ENCODE measurements at places on chromosomes 6 and 20.

GRCh38 chr20:63568986-63569949 lies 4.8 kb downstream of the HELZ2 start:
- DNase-seq: no peak

GRCh38 chr6:4805553-4806336 lies 29.5 kb downstream of the CDYL start:
- DNase-seq: no peak

- DNase-seq: no peak
These were observed 45.8 kb downstream of the AHI1 start for GRCh38 chr6:135451617-135452190.

GRCh38 chr6:119012521-119012920 lies 65.9 kb downstream of the FAM184A start:
- DNase-seq: no peak

DNA sequence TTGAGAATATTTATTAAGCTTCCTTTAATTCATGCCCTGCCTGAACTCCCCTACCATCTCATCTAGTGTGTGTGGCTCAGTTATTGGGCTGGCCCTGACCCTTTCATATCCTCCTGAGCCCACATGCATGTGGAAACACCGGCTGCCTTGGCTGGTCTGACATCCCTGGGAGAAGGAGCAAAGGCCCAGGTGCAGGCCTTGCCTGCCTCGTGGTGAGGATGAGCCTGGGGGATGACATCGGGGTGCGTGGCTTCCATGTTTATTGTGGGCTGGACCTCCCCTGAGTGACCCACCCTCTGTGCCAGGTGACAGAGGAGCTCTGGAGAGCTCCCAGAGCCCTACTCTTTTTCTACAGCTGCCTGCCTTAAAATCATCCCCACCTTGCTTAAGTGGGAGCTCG lies 69.1 kb downstream of the FOXA2 start:
- DNase-seq: no peak

- no peak for DNase-seq
These were observed 2.3 kb upstream of the RAMACL start for GRCh38 chr6:166588691-166589336.

DNA sequence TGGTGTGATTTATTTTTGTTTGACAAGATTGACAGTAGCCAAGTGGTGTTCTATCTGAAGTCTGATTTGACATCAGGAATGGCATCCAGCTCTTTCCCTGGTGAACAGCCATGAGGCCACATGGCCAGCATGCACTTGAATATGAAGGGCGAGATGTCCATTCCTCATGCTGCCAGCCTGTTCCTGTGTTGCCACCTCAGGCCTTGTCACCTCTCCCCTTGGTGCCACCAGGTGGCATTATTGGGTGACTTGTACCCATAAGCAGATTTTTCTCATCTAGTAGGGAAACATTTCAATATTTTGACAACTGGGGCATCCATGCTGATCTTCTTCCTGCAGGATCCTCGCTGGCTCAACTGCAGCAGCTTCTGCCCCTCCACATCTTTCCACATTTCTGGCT lies 199.1 kb downstream of the ERMARD start:
- DNase-seq: peak; percentile 26

- no peak for DNase-seq
These were observed 38.5 kb downstream of the KIAA0319 start for GRCh38 chr6:24607310-24608105.

GRCh38 chr6:89979481-89980119 lies 85.3 kb downstream of the GJA10 start:
- no peak for DNase-seq

DNA sequence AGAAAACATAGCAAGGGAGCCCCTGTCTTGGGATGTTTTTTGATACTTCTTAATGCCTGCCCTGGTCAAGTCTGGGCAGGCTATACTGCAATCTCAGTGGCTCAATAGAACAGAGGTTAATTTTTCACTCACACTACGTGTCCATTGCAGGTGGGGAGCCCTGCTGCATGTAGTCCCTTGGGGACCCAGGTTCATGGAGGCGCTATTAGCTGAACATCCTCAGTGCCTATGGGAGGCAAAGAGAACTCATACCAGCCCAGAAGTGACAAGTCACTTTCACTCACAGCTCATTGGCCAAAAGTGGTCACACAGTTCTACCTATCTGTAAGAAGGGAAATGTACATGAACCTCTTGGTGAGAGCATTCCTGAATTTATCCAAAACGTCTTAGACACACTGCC lies 23.2 kb downstream of the CGA start:
- DNase-seq: no peak

GRCh38 chr6:26408828-26409730 lies 7.0 kb downstream of the BTN3A1 start:
- no peak for DNase-seq

DNA sequence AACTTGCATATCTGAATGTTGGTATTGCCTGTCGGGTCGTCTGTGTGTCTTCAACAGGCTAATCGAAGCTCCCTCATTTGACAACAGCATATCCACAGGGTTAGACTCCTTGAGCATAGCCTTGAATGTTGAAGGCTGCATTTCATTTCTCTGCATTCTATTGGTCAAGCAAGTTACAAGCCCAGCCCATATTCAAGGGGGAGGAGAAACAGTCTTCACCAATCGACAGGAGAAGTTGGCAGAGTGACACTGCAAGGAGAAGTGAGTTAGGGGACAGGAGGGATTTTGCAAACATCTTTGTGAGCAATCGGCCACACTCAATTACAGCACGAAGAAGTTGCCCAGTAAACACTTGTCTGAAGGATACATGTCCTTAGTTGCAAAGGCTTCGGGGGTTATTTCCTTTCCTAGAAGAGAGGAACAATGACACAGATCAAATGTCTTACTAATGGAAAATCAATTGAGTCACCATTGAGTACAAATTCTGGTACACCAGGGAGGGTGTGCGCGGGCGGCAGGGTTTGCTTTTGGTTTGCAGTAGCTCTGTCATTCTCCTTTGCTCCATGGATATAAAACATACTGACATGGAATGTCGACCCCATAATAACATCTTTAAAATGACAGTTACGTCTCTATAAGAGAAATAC lies 60.6 kb upstream of the NT5E start:
- peak; percentile 1 for DNase-seq

DNA sequence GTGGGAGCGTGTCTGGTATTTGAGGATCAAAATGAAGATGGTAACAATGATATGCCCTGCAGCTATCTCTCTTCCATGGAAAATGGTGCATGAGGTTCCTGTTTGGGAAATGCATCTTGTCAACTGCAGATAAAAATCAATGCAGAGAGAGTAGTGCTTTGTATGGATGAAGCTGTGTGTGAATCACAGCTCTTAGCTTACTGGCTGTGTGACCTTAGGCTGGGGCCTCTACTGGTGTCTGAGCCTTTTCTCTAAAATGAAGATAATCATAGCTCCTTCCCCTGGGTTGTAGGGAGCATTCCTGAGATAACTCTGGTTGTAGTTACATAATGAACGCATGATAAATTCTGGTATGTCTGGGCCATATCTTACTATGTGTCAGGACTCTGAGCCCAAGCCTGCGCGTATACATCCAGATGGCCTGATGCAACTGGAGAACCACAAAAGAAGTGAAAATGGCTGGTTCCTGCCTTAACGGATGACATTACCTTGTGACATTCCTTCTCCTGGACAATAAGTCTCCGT lies 19.6 kb downstream of the ANGPT4 start:
- no peak for DNase-seq

DNA sequence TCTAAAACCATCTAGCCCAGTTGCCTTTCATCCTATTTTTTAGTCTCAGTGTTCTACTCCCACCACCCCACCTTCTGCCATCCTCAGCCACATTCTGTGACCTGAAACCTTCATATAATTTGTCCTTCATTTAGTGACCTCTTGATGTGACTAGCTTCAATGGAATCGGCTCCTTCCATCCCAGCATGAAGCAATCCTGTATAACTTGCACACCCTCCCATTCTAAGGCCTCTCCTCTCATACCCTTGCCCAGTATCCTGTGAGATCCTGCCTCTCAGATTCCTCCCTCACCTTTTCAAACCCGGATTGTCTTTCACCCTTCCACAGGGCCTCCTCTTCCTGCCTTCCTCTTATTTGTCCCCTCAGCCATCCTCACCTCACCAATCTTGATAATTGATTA lies 3.1 kb downstream of the ZNF76 start:
- DNase-seq: no peak

DNA sequence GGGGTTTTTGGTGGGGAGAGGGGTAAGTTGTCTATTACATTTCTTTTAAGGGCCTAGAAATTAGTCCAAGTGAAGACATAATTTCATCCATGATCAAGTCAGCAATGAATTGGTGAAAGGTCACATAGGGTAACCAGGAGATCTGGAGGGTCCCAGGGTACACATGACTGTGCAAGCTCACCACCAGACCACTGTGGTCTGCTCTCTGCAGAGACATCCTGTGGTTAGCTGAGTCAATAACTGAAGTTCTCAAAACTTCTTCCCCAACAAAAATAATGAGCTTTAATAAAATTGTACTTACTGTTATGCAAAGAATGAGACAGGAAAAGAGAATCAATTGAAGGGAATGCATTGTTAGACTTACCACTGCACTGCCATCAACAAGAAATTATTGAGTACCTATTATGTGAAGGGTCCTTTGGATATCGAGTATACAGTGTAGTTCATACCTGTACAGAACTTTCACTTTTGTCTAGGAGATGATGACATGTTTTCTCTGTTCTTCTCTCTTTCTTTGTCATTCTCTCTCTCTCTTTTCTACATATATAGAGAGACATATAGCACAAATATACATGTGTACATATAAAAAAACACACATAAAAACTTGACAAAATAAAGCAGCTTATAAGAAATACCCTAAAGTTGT lies 209.8 kb downstream of the GJA1 start:
- no peak for DNase-seq

DNA sequence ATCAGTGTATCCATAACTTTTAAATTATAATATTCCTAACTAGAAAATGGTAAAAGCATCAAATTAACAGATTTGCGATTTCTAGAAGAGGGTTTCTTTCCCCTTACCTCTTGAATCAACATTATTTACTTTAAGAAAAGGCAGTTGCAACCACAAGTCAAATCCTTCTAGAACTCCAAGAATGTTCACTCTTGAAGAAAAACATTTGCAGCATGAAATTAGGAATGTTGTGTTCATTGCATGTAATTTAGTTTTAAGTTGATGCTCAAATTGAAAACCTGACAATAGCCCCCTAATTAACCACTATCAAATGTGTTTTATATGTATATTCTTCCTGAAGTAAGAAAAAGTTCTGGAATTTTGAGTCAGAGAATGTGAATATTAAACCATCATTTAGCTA lies 2.3 kb upstream of the REV3L start:
- DNase-seq: no peak

DNA sequence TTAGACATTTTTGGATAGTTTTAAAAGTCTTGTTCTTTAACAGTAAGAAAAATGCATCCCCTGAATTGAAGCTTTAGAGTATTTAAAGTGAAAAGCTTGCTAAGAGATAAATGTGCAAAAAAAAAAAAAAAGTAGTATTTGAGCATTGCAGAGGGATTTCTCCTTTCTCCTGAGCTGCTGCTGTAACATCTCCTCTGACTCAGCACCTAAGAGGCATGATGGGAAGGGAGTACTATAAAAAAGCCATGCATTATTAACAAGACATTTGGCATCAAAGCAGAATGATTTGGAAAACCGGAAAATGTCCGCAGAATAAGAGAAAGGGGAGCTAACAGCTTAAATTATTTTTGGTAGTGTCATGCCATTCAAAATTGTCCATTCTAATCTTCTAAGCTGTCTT lies 27.9 kb downstream of the B4GALT5 start:
- DNase-seq: no peak

DNA sequence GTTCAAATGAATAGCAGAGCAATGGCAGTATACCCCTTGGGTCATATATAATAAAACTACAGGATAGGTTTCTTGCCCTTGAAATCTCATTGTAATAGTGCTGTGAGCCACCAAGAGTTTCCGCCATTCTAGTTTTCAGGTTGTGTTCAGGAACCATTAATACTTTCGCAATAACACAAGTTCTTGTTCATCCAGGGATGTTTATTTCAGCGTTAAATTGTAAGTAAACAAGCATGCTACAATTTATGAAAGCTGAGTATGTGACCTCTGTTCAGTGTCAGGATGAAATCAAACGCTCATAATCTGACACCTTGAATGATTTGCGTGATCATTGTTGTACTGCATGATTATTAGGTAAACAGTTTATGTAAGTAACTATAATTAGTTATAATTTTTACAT lies 22.8 kb downstream of the ANKS1A start:
- no peak for DNase-seq

- DNase-seq: peak; percentile 85
These were observed 3.0 kb upstream of the FOXO3 start for GRCh38 chr6:108557494-108558371.

DNA sequence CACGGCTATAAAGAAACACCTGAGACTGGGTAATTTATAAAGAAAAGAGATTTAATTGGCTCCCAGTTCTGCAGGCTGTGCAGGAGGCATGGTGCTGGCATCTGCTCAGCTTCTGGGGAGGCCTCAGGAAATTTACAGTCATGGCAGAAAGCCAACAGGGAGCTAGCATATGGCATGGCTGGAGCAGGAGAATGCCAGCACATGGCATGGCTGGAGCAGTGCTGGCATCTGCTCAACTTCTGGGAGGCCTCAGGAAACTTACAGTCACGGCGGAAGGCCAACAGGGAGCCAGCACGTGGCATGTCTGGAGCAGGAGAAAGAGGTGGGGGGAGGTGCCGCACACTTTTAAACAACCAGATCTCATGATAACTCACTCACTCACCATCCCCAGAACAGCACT lies 32.5 kb upstream of the DACT2 start:
- no peak for DNase-seq

- no peak for DNase-seq
These were observed 40.4 kb upstream of the TINAG start for GRCh38 chr6:54267798-54268197.

- DNase-seq: no peak
These were observed 10.5 kb upstream of the SLC22A2 start for GRCh38 chr6:160269023-160269521.

- DNase-seq: no peak
These were observed 144.1 kb upstream of the AKAP12 start for GRCh38 chr6:151095538-151096254.

GRCh38 chr20:40926928-40927327 lies 101.7 kb upstream of the TOP1 start:
- no peak for DNase-seq

DNA sequence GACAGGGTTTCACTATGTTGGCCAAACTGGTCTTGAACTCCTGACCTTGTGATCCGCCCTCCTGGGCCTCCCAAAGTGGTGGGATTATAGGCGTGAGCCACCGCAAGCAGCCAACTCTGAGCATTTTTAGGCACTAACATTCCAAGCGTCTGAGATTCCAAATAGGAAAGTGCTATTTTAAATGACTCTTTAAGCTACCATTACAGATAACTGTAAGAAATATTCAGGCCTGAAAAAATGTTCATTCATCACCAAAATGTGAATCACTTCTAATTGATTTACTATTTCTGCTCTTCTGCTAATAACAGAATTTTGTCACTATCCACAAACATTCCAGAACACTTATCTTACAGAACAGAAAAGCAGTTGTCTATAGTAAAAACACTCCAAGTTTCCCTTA lies 106.5 kb downstream of the BACH2 start:
- DNase-seq: no peak

Measured in activated CD4-positive, alpha-beta T cell treated with anti-CD3 and anti-CD28 coated beads for 4 hours (primary cell).